ENCODE measurements at places on chromosomes 6 and 20.
A peak's percentile ranks its signal among the peaks of the same experiment; 100 is the strongest.

- no peak for DNase-seq
Observed at GRCh38 chr6:83597051-83597450, 84.7 kb downstream of the PRSS35 start.

- no peak for DNase-seq
Observed at GRCh38 chr6:122558080-122558479, 52.1 kb upstream of the PKIB start.

DNA sequence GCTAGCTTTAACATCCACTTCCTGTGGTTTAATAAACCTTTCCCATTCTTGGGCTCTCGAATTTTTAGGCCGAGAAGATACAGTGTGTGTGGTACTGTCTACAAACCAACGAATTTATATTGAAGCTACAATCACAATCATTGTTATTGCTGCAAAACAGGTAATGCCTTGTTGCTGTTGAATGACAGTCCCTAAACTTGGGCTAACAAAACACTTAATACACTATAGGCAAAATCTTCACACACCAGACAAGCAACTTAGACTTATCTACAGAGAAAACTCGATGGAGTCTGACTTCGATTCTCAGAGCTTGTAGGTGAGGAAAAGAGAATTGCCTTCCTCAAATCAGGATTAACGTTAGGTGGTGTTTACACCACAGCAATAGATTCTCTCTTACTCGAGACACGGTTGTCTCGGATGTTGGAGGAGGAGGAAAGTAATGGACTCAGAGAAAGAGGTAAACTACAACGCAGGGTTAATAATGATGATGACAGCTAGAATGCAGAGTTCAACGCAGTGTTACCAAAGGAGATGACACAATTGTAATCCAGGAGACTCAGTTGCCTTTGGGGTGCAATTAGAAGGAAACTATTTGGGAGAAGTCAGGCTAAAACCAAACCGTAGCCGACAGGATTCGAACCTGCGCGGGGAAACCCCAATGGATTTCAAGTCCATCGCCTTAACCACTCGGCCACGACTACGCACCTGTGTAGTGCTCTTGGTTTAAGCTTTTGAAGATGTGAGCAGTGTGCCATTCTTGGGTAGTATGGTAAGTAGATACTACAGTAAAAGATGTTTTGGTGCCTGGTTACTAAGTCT lies 32.5 kb upstream of the ZNF184 start:
- peak; percentile 26 for DNase-seq

DNA sequence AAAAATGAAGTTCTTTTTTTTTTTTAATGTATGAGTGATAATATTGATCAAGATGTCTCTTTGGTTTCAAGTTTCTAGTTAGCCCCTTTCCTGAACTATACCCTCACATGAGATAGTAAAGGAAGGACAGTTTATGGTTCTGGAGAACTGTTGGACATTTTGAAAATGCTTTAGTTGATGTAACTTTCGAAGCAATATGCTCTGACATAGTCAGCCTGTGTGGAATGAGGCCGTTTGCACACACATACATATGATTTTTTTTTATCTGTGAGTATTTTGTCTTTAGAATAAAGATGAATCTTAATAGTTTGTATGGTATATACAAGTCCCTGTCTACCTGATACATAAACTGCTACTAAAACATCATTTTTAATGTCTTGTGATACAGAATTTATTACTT lies 177.0 kb downstream of the ARID1B start:
- peak; percentile 43 for DNase-seq

GRCh38 chr20:16749573-16749972 lies 1.4 kb downstream of the OTOR start:
- DNase-seq = no peak

GRCh38 chr6:8434727-8435092 lies 635 bp downstream of the SLC35B3 start:
- DNase-seq = peak; percentile 37

DNA sequence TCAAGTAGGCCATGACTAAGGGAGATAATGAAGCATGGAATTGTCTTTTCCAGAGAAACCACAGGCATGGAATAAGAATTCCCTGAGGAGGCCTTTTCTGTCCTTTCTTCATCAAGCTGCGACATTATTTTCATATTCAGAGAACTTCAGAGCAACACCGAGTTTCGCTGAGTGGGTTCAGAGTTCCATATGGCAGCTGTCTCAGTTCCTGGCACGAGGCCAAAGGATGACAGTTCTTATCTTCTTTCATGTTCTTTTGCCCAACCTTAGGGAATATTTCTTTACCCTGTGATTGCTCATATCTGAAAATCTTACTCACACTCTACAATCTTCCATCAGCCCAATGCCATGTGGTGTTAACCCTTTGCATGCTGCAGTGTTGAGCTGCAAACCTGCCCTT lies 135.3 kb upstream of the BMP2 start:
- DNase-seq = no peak

DNA sequence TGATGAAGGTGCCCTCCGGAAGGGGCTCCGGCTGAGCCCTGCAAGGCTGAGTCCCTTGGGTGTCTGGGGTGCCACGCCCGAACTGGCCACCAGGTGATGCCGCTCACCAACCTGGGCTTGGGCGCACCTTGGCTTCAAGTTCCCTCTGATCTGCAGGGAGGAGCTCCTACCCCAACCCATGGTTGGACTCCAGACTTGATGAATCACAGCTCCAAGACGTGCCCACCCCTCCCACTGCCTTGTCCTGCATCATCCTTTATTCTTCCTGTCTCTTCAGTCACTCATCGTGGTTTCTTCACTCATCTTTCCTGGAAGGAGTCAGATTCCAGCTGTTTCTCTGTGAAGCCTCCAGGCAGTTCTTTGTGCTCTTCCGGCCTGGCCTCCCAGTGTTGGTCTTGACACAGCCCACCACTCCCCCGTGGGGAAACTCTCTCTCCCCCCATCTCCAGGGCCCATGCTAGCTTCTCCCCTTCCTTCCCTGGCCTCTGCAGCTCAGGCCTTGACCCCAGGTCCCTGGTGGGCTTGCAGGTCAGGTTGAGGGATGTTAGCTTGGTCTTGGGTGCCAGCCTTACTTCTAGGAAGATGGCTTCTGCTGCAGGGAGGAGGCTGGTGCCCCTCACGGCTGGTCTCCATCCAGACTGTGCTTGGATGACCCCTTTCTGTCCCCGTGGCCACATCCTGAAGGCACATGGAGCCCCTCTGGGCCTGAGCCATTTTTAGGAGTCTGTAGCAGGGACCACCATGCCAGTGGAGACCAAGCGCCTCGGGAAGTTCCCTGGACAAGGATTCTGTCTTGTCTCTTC lies 2.6 kb upstream of the ZBP1 start:
- peak; percentile 44 for DNase-seq

DNA sequence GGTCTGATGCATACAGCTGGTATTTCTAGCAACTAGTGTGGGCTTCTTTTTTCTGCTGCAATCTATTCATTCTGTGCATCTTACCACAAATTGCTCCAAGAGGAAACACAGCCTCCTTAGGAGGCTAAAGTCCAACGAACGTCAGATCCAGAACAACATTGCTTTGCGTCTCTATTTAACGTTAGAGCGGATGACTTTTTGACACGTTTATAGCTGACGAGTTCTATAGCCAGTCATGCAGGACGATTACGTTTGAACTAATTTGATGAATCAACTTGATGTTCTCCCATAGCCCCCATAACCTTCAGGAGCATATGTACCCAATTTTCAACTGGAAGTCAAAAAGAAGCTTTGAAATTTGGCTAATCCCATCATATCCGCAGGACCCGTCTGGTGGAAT lies 59.9 kb downstream of the TSHZ2 start:
- no peak for DNase-seq

- peak; percentile 13 for DNase-seq
Observed at GRCh38 chr6:85574932-85575598, 18.6 kb downstream of the SNX14 start.

- no peak for DNase-seq
Observed at GRCh38 chr6:105019285-105019684, 62.4 kb downstream of the LIN28B start.

DNA sequence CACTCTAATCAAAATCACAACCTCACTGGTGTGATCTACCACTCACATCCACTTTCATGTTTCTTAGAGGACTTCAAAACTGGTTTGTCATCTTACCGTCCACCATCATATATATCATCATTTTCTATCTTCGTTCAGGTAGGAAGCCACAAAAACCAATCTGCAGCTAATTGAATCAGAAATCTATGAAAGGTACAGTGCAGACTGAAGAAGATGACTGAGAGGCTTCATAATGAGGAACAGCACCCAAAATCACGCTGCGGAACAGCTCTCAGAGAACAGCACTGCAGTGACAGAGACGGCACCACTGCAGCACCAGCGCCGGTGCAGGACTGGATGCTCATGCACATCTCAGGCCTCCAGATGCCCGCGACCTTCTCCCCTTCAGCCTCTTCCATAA lies 13.0 kb downstream of the GMDS start:
- no peak for DNase-seq

- no peak for DNase-seq
Observed at GRCh38 chr20:46990017-46990595, 95.5 kb downstream of the EYA2 start.

GRCh38 chr20:61449916-61450315 lies 197.9 kb downstream of the CDH4 start:
- DNase-seq = no peak

GRCh38 chr6:22636452-22636851 lies 67.1 kb downstream of the HDGFL1 start:
- no peak for DNase-seq

- DNase-seq = peak; percentile 28
Observed at GRCh38 chr6:3912361-3913076, 63.3 kb downstream of the FAM50B start.

GRCh38 chr6:112289038-112289566 lies 34.7 kb upstream of the LAMA4 start:
- peak; percentile 92 for DNase-seq

DNA sequence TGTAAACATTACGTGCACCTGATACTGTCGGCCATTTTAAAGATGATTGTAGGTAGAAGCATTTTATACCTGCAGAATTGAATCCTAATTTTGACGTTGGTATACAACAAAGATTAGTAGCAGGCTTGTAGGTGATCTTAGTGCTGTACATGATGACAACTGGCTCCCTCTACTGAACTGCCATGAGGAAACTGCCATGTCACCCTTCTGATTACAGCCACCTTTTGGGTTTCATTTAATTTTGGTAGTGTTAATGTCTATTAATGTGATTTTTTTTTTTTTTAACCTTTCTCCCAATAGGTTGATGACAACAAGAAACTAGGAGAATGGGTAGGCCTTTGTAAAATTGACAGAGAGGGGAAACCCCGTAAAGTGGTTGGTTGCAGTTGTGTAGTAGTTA lies 2.3 kb downstream of the RPS12 start:
- DNase-seq = no peak

GRCh38 chr20:12744037-12744436 lies 264.7 kb upstream of the SPTLC3 start:
- DNase-seq = no peak

DNA sequence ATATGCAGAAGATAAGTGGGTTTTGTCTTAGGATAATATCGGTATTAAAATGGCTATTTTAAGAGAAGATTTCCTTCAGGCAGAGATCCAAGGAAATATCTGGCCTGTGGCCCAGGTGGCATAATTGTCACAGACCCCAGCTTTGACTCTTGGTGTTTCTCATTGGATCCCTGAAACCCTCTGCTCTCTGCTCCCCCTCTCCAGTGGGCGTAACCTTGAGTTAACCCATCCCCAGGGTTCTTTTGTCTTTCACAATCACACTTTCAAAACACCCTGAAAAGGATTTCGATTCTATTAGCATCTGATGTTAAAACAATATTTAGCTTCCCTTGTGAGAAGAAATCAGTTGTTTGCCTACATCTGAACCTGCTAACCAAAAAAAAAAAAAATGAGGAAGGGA lies 7.2 kb downstream of the SSTR4 start:
- no peak for DNase-seq

DNA sequence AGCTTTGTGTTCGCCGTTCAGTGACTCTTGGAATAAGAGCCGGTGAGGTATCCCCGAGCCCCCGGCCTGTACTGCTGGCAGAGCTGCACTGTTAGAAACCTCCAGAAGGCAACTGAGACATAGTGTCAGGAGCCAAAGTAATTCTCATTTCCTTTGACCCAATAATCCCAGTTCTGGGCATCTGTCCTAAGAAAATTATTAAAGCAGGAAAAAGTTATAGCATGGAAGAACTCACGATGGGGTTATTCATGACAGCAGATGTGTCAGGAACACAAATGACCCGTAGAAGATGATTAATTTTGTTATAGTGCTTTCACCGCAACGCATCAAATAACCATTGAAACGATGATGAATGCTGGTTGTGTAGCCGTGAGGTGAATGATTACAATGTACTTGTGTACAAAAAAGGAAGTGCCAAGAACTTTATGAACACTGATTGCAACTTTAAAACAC lies 20.3 kb downstream of the CYP21A2 start:
- no peak for DNase-seq

DNA sequence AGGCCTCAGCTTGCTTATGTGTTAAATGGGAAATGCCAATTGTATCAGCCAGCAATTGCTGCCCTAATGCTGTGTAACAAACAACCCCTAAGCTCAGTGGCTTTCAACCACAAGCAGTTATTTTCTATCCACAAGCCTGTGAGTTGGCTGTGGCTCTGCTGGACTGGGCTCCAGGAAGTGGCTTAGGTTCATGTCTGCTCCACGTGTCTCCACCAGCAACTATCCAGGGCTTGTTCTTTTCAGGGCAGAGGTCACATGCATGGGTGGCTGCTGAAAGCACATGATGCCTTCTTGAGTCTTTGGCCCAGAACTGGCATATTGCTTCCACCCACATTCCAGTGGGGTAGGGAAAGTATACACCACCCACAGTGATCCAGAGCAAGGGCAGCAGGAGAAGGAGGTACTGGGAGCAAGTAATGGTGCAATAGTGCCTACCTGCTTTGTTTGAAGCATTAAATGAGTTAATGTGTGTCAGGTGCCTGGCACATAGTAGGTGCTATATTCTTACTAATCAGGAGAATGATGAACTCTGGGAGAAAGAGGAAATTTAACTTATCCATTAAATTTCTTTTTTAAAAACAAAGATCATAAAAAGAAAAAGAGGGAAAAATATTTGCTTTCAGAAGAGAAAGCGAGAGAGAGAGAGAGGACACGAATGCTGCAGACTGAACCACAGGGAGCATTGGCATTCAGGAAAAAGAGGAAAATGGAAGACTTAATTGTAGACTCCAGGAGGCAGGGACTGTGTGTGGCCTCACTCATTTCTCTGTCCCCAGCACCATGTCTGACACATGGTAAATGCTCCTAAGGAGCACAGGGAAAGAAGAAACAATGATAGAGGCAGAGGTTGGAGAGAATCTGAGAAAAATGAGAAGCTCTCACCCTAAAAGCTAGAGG lies 25.2 kb upstream of the RNF24 start:
- DNase-seq = no peak

- peak; percentile 93 for DNase-seq
Observed at GRCh38 chr6:21634582-21634981, 41.0 kb downstream of the SOX4 start.

DNA sequence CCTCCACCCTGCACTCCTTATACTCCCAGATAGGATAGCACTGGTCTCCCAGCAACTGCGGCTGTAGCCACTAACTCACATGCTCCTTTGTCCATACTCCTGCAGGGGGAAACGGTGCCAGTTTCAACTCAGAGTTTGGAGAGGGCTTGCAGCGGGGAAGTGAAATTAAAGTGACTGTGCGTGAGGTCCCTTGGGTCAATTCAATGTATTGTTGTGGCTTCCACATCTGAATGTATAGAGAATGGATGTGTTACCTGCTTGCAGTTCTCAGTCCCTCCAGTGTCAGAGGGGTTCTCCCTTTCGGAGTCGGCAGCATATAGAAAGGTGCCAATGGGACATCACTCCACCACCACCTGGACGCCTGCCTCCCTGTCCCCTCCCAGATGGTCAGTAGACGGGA lies 93.6 kb upstream of the CNKSR3 start:
- DNase-seq = no peak

Measured in adipocyte (in vitro differentiated cells).